Activated CD4-positive, alpha-beta T cell treated with anti-CD3 and anti-CD28 coated beads for 36 hours (primary cell): ENCODE measurements at places on chromosomes 5 and 9. TPM values are rescaled to one million over a fixed set of nuclear protein-coding genes. Genes with fewer than 3 reads are reported as not detected.
A peak's percentile ranks its signal among the peaks of the same experiment; 100 is the strongest.

GRCh38 chr9:120730654-120731514 is 16.6 kb upstream of the MEGF9 start:
- no peaks in the 10 kb centered on the region for H3K36me3 ChIP-seq
- H3K27ac ChIP-seq = no peak overlapping the region
- no peaks in the 10 kb centered on the region for H3K27me3 ChIP-seq
- no peak overlapping the region for H3K4me3 ChIP-seq
- H3K4me1 ChIP-seq = peaks cover 11% of the 10 kb centered on the region

- peak overlapping the region; percentile 39 for H3K4me3 ChIP-seq
- H3K27me3 ChIP-seq = no peaks in the 10 kb centered on the region
- H3K27ac ChIP-seq = no peak overlapping the region
- H3K4me1 ChIP-seq = peaks cover 4% of the 10 kb centered on the region
Observed at GRCh38 chr9:78821126-78821822, 524.3 kb downstream of the PSAT1 start.

PAEP gene
- not detected for total RNA-seq

DNA sequence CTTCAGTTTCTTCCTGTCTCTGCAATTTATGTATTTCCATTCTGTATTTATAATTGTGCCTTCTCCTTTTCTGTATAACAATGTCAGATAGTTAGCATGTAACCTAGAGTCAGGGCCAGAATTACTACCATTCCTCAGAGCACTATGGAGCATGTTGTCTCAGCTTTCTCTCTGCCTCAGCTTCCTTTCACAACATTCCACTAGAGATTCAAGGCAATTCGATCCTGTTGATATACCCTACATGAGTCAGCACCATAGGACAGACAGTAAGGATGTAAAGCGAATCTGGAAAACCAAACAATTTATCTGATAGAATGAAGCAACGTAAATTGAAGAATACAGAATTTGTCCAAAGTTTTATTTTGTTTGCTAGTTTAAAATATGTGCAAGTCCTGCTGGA is 728.3 kb upstream of the SEMA6A start:
- H3K27ac ChIP-seq = no peak overlapping the region
- no peaks in the 10 kb centered on the region for H3K4me1 ChIP-seq
- H3K27me3 ChIP-seq = no peaks in the 10 kb centered on the region
- H3K36me3 ChIP-seq = no peaks in the 10 kb centered on the region
